Activated CD4-positive, alpha-beta T cell treated with anti-CD3 and anti-CD28 coated beads, Interleukin-2, amount 50 U/mL, for 48 hours (primary cell): ENCODE measurements at places on chromosomes 6 and 20.

- DNase-seq, result no peak
Measured at GRCh38 chr6:130655586-130655985, 171.6 kb upstream of the SMLR1 start.

GRCh38 chr6:109760208-109760607 lies 69.1 kb downstream of the FIG4 start:
- no peak for DNase-seq

DNA sequence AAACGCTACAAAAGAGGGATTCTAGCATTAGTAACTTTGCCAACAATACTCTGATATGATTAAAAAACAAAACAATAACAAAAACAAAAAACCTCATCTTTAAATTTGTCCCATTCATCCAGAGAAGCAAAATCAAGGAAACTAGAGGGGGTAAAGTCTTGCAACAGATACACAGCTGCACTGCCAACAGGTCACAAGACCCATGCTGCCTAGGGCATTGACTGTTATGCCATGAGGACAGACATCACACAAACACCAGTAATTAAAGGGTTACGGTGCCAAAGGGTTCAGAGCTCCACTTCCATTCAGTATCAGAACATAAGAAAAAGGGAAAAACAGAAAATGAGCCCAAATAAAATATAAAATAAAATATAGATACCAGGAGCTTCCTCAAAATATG lies 1.6 kb downstream of the TBC1D20 start:
- DNase-seq, result no peak

DNA sequence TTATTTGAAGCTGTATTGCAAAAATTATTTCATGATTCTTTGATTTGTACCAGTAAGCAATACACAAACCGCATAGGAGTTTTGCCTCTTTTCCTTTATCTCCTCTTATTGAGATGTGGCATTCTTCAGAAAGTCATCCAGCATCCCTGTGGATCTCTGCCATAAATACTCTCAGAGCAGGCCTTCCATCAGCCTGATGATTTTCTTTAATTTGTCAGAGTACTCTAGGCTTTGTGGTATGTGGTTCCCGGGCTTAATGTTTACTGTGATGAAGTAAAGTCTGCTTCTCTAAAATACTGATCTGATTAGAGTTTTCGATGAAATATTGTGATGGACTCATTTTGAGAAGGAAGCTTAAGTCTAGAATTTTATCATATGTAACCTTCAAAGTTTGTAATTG lies 31.1 kb upstream of the SLC35D3 start:
- DNase-seq, result no peak

DNA sequence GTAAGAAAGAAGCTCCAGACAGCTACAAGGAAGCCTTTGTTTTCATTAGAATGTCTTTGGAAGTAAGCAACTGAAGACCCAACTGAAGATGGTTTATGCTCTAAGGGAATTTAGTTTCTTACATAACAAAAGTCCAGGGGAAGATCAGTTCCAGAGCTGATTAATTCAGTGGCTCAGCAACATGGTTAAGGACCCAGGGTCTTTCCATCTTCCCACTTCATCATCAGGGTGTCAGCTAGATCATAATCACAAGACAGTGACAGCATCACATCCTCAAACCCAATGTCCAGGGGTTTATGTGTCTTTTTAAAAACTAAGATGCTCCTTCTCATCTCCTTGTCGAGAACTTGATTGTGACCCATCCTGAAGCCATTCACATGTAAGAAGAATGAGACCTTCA lies 119.7 kb upstream of the PRDM1 start:
- no peak for DNase-seq

DNA sequence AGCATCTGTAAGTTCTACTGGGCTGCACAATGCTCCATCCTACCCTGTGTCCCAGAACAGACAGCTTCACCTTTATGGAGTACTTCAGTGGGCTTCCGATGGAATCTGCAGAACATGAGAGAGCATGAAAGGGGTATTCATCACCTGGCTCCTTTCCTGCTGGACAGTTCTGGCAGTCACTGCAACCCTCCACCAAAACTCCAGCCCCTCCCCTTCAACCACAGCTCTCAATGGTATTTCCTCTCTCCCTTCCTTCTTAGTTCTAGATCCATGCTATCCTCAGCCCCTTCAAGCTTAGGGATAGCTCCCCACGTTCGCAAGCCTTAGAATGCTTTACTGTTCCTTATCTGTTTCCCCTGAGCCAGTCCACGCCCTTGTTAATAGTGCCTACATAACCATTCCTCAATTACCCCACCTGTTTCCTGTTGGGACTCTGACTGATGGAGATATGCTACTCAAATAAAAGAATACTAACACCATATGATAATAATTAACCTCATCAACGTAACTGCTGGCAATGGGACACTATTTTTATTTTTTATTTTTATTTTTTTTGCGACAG lies 26.8 kb downstream of the TRAM2 start:
- no peak for DNase-seq
